ENCODE measurements at places on chromosomes 5 and 9. TPM values are rescaled to one million over a fixed set of nuclear protein-coding genes. Genes with fewer than 3 reads are reported as not detected.

Gene LECT2
- not detected for total RNA-seq

Gene ZDHHC11
- total RNA-seq: not detected

- DNase-seq: no peak
These were observed 243.5 kb upstream of the FBXL7 start for GRCh38 chr5:15256485-15256884.

- peak; percentile 0 for DNase-seq
These were observed 440.4 kb downstream of the DMRT2 start for GRCh38 chr9:1490341-1491232.

GRCh38 chr5:159972538-159973362 lies 36.2 kb upstream of the TTC1 start:
- no peak for DNase-seq

GRCh38 chr9:95022657-95023056 lies 294.9 kb downstream of the FANCC start:
- no peak for DNase-seq

GRCh38 chr9:74942801-74943200 lies 9.9 kb downstream of the C9orf40 start:
- DNase-seq: peak; percentile 31

Gene CTSV
- total RNA-seq: 8.1 TPM

- DNase-seq: peak; percentile 66
These were observed 16.8 kb upstream of the ACTBL2 start for GRCh38 chr5:57499262-57500050.

Gene GCNT4
- 0.23 TPM for total RNA-seq

Gene IFNK
- total RNA-seq: not detected

GRCh38 chr9:19901586-19901985 lies 112.7 kb upstream of the SLC24A2 start:
- DNase-seq: no peak

- DNase-seq: no peak
These were observed 33.4 kb upstream of the TENT2 start for GRCh38 chr5:79578876-79579275.

DNA sequence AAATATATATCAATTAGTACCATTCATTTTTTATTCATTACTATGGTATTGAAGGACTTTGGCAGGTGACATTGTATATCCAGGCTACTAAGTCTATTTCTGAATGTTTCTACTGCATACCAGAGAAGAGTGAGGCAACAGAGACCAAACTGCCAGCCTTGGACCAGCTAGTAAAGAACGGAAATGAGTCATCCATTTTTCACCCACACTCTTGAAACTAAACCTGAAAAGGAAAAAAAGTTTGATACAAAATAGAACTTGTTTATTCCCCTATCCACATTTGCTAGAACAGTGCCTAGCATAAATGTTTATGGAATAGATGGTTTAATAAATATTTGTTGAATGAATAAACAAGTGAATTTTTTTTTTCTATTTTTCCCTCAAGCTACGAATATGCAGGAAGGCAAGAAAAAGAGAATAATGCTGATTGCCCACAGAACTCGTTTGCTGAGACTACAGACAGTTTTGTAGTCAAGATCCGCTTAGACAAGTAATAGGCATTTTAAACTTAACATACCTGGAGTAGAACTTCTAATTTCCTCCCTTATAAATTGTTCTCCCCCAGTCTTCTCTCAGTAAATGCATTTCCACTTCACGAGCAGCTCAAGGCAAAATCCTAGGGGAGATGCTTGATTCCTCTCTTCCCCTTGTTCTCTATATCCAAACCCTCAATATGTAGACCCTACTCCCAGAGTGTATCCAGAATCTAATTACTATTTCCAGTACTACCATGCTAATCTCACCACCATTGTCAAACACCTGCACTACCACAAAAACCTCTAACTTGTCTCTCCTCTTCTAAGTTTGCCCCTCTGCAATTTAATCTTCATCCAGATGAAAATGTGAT lies 146.2 kb upstream of the RASA1 start:
- DNase-seq: peak; percentile 96

Gene CACNA1B
- not detected for total RNA-seq

- DNase-seq: no peak
These were observed 113.8 kb downstream of the TMC1 start for GRCh38 chr9:72635197-72635596.

Gene TMEM215
- not detected for total RNA-seq

- DNase-seq: no peak
These were observed 17.1 kb downstream of the TPPP start for GRCh38 chr5:675871-676698.

DNA sequence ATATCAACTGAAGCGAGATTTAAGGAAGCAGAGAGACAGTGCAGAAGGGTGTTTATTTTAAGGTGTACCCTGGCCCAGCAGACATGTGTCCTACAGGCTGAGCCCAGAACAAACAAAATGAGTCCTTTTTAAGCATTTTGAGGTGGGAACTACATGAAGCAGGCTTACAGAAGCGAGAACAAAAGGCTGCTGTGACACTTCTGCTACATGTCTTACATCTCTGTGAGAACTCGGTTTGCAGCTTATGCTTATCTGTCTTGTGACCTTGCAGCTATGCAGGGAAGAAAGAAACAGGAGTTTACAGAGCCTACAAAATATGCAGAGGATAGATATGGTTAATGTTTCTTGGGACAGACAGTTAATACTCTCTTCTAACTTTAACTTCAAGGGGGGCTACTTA lies 295.9 kb downstream of the CEMIP2 start:
- DNase-seq: no peak

- peak; percentile 5 for DNase-seq
These were observed 19.0 kb upstream of the PSIP1 start for GRCh38 chr9:15529566-15530324.

Gene CNTRL
- total RNA-seq: 12.8 TPM

DNA sequence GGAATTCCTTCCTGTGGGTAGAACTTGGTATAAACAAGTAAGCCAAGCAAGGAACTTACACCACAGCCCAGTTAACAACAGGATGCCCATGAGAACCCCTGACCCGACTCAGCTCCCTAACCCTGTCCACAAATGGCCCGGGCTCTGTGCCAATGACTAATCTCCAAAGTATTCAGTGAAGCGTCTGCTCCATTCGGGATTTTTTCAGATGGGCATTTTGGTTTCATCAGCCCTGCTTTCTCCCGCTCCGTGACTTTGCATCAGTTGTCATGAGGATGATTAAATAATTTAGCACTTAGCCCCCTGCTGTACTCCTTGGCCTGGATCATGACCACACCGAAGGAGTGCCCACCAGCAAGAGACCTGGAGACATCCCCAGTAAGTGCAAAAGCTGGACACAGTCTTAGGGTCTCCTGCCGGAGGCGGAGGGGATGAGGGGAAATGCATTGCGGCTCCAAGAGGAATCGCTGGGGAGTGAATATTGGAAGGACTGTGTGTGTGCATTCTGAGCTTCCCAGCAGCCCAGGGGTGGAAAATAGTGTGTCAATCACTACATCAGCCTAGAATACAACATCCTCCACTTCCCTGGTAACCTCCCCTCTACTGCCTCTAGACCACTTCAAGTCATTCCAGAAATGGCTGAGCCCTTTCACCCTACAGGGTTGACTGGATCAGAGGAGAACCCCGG lies 41.4 kb upstream of the DNAH5 start:
- peak; percentile 97 for DNase-seq

DNA sequence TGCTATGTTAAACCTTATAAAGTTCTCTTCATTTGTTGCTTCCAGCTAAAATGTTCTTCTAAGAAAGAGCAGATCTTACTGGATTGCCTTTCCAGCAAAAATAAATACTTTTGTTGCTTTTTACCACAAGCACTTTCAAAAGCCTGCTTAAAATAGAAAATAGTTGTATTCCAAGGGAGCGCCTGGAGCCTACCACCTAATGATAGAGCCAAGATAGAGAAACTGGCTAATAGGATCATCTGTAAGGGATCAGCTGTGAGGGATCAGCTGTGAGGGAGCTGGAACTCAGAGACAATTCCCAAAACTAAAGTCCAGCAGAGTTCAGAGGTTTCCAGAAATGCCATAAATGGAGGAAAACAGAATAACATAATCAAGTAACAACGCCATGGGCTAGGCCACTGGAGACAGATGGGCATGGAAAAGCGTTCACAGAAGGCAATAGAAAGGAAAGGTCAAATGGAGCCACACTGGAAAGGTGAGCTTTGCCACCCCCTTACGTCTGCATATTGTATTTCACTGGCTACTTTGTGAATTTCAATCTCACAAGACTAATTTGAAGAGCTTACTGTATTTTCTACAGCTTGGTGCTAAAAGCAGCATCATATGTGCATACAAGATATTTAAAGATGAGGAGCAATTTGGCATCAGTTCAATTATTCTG lies 140.6 kb upstream of the TLE4 start:
- no peak for DNase-seq

GRCh38 chr5:89253666-89254352 lies 370.8 kb upstream of the MEF2C start:
- no peak for DNase-seq

Gene KCTD16
- 0.11 TPM for total RNA-seq

- DNase-seq: no peak
These were observed 33.9 kb downstream of the HABP4 start for GRCh38 chr9:96483733-96484390.

DNA sequence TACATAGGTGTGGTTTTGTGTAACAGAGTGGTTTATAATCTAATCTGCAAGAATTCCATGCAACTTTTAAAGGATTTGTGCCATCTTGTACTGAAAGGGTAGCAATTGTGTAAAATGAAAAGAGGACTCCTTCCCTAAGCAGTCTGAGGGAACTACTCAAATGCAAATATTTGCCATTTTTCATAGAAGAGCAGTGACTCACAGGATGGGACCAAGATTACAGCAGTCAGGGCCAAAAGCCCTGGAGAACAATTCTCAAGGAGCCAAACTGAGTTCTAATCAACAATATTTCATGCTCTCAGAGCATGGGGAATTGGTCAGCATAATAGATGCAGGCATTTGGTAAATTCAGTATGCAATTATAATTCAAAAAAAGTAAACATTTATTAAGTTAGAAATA lies 495.8 kb downstream of the CHSY3 start:
- peak; percentile 49 for DNase-seq

GRCh38 chr9:15178631-15179030 lies 128.4 kb downstream of the TTC39B start:
- no peak for DNase-seq

DNA sequence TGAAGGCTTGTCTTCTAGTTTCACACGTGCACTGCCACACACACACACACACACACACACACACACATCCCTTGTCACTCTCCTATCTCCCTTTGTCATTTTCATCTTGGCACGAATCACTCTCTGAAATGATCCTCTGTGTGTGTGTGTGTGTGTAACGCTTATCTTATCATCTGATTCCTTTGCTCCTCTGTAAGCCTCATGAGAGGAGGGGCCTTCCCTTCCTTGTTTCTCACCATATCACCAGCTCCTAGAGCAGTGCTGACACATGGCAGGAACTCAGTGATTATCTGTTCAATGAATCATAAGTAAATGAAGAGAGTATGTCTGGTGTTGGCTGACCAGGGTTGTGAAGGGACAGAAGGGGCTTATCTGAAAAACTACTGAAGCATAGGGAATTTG lies 53.3 kb downstream of the PDE4D start:
- peak; percentile 72 for DNase-seq

DNA sequence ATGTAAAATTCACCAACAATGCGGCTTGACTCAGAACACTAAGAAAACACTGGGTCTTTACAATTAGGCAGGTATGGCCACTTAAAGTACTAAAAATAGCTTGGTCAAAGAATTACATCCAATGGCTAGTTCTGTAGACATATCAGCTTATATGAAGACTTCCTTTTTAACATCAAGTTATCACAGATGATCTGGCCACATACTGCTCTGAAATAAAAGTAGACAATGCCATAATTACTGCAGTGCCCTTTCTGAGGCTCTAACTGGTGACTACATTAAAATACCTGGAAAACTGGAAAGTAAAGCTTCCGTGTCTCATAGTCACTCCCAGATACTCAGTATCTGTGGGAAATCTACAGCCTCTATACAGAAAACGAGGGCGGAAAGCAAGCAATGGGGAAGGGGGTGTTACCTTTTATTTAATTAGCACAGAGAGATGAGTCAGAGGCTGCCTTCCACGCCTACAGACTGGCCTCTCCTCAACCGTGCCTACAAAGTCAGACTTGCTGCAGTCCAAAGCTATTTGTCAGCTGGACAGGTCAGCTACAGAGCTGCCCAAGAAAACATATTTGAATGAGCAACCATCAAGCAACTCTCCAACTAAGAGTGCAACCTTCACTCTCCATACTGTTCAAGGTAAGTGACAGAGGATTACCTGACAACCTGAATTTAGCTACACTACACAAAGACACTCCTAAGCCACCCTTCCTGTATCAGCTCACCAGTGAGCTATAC lies 8.7 kb downstream of the SERINC5 start:
- DNase-seq: peak; percentile 89

- peak; percentile 33 for DNase-seq
These were observed at the start of gene IL7R for GRCh38 chr5:35856765-35857351. IL7R (plus strand) TSS chr5:35856891; CDS start chr5:35856978, 87 bp downstream.

Gene TMEM250
- total RNA-seq: 54.7 TPM

- no peak for DNase-seq
These were observed 94.6 kb downstream of the PRRT1B start for GRCh38 chr9:131639769-131640437.

Gene FOXD1
- 24.8 TPM for total RNA-seq

DNA sequence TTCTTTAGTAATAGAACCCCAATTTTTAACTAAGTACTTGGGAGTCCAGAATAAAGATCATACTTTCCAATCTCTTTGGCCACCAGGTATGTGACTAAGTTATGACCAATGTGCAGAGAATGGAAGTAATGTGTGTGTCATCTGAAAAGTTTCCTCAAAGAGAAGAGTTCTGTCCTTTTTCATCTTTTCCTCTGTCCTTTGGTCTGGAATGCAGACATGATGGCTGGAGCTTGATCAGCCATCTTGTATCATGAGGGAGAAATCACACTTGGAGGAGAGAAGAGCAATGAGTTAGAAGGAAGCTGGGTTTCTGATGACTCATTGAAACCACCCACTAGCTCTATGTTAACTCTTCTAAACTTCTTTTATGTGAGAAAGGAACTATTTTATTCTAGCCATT lies 5.5 kb upstream of the CPEB4 start:
- peak; percentile 19 for DNase-seq

- DNase-seq: peak; percentile 31
These were observed 154.6 kb downstream of the SYK start for GRCh38 chr9:90956026-90956810.

DNA sequence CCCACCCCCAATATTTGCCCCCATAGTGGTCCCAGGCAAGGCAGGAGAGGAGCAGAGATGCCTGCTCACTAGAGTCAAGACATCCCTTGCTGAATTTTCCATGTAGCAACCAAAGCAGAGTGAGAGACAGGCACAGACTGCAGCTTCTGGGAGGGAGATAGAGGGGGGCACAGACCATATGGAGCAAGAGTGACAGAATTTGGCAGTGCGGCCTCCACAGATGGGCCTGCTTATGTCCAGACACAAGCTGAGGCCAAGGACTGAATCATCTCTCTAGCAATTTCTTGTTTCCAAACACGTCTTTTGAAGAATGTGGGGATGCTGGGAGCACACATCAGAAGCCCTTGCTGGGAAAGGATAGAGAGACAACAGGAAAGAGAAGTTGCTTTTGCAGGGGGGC lies 53.0 kb upstream of the ALDH1B1 start:
- peak; percentile 26 for DNase-seq

DNA sequence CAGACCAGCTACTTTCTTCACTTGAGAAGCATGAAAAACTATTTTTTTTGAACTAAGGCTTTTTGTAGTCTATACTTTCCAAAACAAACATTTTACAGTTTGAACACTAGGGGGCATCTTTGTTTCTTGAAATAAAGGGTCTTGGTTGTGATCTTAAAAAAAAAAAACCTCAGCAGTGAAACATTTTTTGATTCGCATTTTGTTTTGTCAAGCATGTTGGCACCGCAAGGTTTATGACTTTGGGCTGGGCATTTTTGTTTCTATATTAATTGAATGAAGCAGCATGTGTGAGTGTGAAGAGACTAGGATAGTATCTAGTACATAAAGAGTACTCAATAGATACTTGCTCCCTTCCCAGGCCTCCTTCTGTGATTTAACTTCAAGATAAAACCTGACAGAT lies 31.6 kb upstream of the ACOT12 start:
- DNase-seq: peak; percentile 56
